ENCODE measurements at places on chromosomes 7 and 10.

DNA sequence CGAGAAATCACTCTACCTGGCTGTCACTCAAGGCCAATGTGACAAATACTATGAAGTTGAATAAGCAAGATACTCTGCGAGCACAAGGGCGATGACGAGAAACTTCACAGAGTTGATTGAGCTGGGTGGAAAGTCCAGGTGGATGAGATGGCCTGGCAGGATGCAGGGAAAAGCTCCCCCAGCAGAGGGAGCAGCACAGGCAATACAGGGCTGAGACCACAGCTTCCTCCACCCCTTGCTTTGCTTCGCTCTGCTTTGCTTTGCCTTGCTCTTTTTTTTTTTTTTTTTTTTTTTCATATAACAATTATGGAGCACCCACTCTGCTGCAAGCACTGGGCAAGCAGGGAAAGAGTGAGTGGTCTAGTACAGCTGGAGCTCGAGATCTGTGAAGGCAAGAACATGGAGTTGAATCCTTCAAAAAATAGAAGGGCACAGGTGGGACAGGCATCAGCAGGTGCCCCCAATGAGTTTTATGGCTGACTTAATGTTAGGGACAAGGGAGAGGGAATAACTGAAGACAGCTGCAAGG, 88.3 kb downstream of the CABCOCO1 start:
- DNase-seq = peak; percentile 20

GRCh38 chr7:30412782-30413504, 65.6 kb downstream of the NOD1 start:
- no peak for DNase-seq

DNA sequence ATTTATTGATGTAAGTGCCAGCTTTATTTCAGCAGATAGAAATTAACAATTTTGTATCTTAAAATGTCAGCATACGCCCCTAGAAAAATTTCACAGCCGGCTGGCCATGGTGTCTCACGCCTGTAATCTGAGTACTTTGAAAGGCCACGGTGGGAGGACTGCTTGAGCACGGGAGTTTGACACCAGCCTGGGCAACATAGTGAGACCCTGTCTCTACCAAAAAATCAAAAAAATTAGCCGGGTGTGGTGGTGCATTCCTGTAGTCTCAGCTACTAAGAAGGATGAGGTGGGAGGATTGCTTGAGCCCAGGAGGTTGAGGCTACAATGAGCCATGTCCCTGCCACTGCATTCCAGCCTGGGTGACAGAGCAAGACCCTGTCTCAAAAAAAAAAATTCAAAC, 14.1 kb downstream of the GTF2I start:
- DNase-seq = no peak

DNA sequence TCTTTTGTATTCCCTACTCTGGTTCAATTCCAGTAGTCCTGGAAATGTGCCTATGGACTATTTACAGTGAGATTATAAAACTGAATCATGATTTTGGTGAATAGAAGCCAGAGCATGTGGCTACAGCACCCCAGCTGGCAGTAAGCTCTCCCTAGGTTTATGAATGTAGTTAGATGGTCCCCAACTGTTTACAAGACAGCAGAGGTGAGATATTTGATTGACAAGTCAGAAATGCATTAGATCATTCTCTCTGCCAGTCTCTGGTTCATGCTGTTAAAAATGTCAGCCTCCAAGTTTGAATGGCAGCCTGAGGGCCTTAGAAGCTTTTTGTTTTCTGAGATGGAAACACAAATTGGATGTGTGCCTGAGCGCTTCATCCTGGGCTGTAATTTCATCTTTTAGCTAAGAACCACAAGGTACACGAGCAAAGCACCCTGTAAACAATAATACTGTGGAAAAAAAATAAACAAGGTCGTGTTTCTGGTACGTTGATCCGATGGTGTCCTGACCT, 85.0 kb downstream of the BTRC start:
- DNase-seq = no peak

DNA sequence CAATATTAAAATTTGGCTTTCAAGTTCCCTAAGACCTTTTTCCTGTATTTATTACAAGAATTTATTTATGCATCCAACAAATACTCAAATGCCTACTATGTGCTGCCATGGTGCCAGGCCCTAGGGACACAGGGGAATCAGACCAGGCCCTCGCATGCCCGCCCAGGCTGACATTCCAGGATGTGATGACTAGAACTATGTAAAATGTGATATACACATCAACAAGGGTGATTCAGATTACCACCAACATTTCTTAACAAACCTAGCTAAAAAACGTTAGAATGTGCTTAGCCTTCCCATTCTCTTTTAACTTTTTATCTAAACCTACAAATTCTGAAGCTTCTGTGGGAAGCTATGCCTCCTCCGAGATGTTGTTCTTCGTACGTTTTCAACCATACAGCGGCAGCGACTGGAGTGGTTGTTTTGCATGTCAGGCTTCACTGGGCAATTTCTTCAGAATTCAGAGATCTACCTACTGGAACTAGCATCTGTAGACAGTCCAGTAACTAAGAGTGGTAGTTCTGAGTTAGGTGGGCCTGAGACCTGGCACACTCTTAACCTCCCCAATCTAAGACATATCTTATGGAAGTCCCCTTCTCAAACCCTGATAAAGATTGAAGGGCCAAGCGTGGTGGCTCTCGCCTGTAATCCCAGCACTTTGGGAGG, 22.1 kb downstream of the GNA12 start:
- DNase-seq = no peak

DNA sequence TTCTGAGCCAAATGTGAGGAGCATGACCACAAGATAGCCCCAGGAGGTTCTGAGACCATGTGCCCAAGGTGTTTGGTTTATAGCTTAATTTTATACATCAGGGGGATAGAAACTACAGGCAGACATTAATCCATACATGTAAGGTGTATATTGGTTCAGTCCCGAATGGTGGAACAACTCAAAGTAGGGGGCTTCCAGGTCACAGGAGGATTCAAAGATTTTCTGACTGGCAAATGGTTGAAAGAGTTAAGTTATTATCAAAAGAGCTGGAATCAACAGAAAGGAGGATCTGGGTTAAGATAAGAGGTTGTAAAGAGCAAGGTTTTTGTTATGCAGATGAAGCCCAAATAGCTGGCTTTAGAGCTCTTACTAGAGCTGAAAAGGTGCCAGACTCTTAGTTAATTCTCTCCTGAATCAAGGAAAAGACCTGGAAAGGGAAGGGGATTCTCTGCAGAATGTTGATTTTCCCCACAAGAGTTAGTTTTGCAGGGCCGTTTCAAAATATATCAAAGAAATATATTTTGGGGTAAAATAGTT, 640.0 kb downstream of the IPMK start:
- no peak for DNase-seq

GRCh38 chr7:51308696-51309095, 7.9 kb downstream of the COBL start:
- no peak for DNase-seq

- peak; percentile 34 for DNase-seq
These were observed 7.6 kb upstream of the C10orf105 start for GRCh38 chr10:71727105-71727737.

Measured in T-helper 22 cell (primary cell).